ENCODE measurements at places on chromosomes 7 and 10. TPM values are rescaled to one million over a fixed set of nuclear protein-coding genes. Genes with fewer than 3 reads are reported as not detected.

GRCh38 chr7:158365267-158365666 is 222.4 kb downstream of the PTPRN2 start:
- DNase-seq, result no peak
- H3K27ac ChIP-seq, result no peak overlapping the region
- no peaks in the 10 kb centered on the region for H3K4me1 ChIP-seq
- no peaks in the 10 kb centered on the region for H3K27me3 ChIP-seq

DNA sequence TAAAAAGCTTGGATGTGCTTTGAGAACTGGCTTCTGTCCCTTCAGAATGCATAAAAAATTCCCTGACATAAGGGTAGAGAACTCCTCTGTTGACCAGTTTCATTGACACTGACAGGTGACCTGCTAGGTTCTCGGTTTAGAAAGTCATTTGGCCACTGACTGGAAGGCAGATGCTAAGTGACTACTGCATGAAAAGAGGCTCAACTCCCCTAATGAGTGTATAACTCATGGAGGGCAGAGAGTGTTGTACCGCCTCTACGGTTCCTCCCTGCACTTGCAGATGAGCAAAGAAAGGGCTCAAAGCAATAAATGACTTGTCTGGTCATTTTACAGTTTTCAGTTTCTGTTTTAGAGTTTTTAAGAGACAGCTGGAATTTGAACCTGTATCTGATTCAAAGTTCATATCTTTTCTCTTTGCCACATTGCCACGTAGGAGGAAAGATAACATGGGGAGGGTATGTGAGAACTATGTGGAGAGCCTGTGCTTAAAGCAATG is 2.9 kb upstream of the FGL2 start:
- no peak overlapping the region for H3K27ac ChIP-seq
- no peak for DNase-seq
- H3K36me3 ChIP-seq, result no peaks in the 10 kb centered on the region
- H3K27me3 ChIP-seq, result no peaks in the 10 kb centered on the region
- no peak overlapping the region for H3K4me3 ChIP-seq
- no peaks in the 10 kb centered on the region for H3K4me1 ChIP-seq

- DNase-seq, result no peak
- H3K36me3 ChIP-seq, result no peaks in the 10 kb centered on the region
- H3K4me3 ChIP-seq, result no peak overlapping the region
- no peak overlapping the region for H3K27ac ChIP-seq
- H3K27me3 ChIP-seq, result no peaks in the 10 kb centered on the region
Measured at GRCh38 chr7:139998572-139998971, 64.2 kb downstream of the PARP12 start.

DNA sequence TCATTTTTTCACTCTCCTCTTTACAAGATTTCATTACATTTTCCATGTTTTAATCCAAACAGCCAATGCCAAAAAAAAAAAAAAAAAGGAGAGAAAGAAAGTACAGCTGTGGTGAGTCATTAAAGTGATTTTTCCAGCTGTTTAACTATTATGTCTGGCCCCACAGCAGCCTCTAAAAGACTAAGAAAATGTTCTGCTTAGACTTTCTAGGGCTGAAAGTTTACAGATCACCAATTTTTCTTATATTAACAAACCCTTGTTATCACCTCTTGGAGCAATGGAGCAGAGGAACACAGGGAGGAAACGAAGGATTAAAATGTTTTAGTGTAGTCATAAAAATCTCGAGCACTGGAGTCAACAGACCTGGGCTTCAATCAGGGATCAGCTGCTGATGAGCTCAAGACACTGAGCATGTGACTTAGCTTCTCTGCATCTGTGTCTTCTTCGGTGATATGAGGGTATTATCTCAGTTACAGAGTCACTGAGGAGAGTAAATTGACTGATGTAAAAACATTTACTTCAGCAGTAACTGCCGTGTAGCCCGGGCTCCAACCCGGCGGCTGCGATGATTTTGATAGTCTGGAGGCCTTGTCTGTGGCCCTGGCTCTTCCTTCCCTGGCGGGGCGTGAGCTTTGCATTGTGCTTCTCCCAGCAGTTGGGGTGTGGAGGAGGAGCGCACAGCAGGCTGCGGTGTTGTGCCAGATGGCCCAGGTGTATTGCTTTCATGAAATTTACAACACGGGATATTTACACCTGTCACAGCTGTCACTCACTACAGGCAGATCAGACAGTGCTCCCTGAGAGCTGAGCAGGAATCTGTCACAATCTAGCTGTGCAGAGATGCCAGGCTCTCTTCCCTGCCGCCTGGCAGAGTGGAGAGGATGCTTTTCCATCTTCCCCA is 298.3 kb upstream of the FZD8 start:
- H3K4me1 ChIP-seq, result no peaks in the 10 kb centered on the region
- H3K36me3 ChIP-seq, result no peaks in the 10 kb centered on the region
- H3K27me3 ChIP-seq, result no peaks in the 10 kb centered on the region
- no peak overlapping the region for H3K27ac ChIP-seq
- DNase-seq, result no peak

DNA sequence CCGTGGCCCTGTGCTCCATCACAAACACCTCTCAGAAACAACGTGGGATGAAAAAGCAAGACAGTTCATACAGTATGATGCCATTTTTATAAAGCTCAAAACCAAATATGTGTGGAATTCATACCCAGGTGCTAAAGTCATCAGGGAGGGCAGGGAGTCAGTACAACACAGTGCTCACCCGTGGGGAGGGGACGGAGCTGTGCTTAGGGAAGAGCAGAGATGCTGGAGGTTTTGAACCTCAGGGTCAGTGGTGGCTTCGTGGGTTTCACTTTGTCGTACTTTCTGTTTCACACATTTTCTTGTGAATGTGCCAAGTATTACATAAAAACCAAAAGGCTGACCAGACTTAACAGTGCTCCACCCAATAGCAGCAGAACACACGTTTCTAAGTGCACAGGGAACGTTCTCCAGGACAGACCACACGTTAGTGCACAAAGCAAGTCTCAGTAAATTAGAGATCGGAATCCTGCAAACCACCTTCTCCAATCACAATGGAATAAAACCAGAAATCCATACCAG is 21.2 kb downstream of the ZMIZ2 start:
- H3K4me3 ChIP-seq, result no peak overlapping the region
- no peak overlapping the region for H3K27ac ChIP-seq
- no peak for DNase-seq
- H3K36me3 ChIP-seq, result peaks cover 17% of the 10 kb centered on the region
- H3K27me3 ChIP-seq, result no peaks in the 10 kb centered on the region

DNA sequence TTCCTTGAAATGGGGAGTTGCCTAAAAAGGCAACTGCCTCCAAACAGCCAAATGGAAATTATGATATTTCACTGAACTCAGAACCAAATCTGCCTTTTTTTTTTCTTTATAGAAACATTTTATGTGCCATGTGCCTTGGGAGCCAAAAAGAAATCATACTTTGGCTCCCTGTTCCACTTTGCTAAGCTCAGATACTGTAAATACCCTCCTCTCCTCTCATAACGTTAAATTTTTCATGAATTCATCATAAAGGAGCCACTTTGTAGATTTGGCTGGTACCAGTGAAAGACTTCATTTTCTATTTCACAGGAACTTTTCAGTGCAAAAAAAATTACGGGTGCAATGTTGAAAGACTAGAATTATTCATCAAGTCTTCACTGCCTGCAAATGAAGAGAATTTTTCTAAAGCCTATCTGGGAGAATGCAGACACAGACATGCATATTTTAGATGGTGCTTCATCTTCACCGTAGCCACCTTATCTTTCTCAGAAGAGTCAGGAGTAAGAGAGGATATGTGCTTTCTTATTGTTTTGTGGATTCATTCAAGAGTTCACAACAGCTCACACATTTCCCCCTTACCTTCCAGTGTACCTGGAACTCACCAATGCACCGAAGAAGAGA is 742.3 kb upstream of the GALNT17 start:
- H3K27ac ChIP-seq, result no peak overlapping the region
- no peaks in the 10 kb centered on the region for H3K27me3 ChIP-seq
- no peaks in the 10 kb centered on the region for H3K36me3 ChIP-seq
- H3K4me3 ChIP-seq, result no peak overlapping the region

DNA sequence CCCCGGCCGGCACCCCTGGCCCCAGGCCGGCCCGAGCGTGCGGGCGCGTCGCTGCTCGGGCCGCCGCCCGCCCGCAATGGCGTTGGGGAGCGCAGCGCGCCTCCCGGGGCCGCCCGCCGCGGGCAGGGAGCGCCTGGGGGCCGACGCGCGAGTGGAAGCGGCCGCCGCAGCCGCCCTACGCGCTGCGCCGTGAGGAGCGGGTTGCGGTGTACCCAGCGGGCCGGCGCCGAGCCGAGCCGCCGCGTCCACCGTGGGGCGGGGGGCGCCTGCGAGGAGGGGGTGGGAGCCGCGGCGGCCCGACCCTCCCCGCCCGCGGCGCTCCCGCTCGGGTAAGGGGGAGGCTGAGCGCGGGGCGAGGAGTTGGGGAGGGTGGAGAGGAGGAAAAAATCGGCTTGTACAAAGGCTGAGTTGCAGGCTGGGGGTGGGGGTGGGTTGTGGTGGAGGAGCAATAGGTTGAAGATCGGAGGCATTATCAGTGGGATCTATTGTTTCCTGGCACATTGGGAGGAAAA is 473 bp downstream of the PPP1R9A start:
- peak; percentile 12 for DNase-seq
- no peaks in the 10 kb centered on the region for H3K36me3 ChIP-seq
- H3K4me3 ChIP-seq, result peak overlapping the region; percentile 58
- H3K27ac ChIP-seq, result peak overlapping the region; percentile 81
- H3K4me1 ChIP-seq, result peaks cover 18% of the 10 kb centered on the region

The SP8 gene
- total RNA-seq, result 0.76 TPM

The WNT8B gene
- not detected for total RNA-seq

DNA sequence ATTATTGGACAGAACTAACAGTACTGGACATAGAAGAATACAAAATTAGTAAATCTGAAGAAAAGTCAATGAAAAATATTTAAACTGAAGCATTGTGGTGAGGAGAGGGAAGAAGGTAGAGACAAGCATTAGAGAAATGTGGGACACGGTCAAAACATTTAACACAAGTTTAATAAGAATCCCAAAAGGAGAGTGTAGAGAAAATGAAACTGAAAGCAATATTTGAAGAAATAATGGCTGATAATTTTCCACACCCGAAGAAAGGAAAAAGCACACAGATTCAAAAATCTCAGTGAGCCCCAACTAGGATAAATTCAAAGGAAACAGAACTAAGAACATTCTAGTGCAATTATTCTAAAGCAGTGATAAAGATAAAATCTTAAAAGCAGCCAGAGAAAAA is 126.4 kb upstream of the LRRTM3 start:
- DNase-seq, result no peak
- no peaks in the 10 kb centered on the region for H3K27me3 ChIP-seq
- H3K36me3 ChIP-seq, result no peaks in the 10 kb centered on the region
- no peaks in the 10 kb centered on the region for H3K4me1 ChIP-seq

The PCDH15 gene
- total RNA-seq, result not detected

GRCh38 chr10:60480865-60481563 is 91.3 kb upstream of the ANK3 start:
- no peak overlapping the region for H3K27ac ChIP-seq
- peak; percentile 12 for DNase-seq
- no peaks in the 10 kb centered on the region for H3K36me3 ChIP-seq
- peaks cover 5% of the 10 kb centered on the region for H3K4me1 ChIP-seq
- no peaks in the 10 kb centered on the region for H3K27me3 ChIP-seq

The FAM25A gene
- 2.7 TPM for total RNA-seq

The STK31 gene
- not detected for total RNA-seq

DNA sequence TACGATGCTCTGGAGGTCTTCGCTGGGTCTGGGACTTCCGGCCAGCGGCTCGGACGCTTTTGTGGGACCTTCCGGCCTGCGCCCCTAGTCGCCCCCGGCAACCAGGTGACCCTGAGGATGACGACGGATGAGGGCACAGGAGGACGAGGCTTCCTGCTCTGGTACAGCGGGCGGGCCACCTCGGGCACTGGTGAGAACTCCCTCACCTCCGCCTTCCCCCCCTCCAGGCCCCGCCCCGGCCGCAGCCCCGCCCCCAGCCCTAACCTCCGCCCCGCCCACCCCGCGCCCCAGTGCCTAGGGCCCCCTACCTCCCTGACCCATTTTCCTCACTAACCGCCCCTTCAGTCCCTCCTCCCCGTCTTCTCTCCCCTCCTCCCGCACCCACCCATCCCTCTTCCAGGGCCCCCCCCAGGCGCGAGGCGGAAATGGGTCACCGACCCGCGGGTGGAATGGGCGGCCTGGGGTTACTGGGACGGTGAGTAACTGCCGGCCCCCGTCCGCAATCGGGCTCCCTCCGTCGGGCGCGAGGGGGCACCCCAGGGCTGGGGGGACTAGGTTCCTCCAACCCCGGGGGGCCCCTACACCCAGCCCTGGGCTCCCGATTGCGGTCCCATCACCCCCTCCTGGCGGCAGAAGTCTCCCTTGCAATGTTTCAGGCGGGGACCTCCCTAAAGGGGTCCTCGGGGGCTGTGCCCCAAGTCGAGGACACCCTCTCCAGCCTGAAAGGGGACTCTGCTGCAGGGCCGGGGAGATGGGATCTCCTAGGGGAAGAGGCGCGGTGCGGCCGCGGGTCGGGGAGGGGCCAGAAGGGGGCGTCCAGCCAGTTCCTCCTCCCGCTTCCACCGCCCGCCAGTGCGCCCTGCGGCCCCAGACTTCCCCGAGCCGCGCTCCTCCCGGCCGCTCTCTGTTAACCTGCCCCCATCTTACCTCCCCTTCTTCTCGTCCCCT is 2.1 kb downstream of the PCOLCE start:
- H3K36me3 ChIP-seq, result no peaks in the 10 kb centered on the region
- DNase-seq, result no peak
- H3K27ac ChIP-seq, result peak overlapping the region; percentile 77
- peaks cover 50% of the 10 kb centered on the region for H3K4me1 ChIP-seq
- H3K27me3 ChIP-seq, result no peaks in the 10 kb centered on the region

GRCh38 chr10:8617792-8618191 is 563.3 kb downstream of the GATA3 start:
- no peak overlapping the region for H3K4me3 ChIP-seq
- H3K4me1 ChIP-seq, result no peaks in the 10 kb centered on the region
- H3K27me3 ChIP-seq, result no peaks in the 10 kb centered on the region
- H3K36me3 ChIP-seq, result no peaks in the 10 kb centered on the region
- no peak overlapping the region for H3K27ac ChIP-seq

GRCh38 chr7:90176195-90176594 is 21.9 kb downstream of the STEAP1 start:
- no peaks in the 10 kb centered on the region for H3K36me3 ChIP-seq
- H3K27me3 ChIP-seq, result no peaks in the 10 kb centered on the region
- DNase-seq, result no peak
- peaks cover 41% of the 10 kb centered on the region for H3K4me1 ChIP-seq
- H3K4me3 ChIP-seq, result no peak overlapping the region

The CYP2C19 gene
- not detected for total RNA-seq

GRCh38 chr7:120806669-120807068 is 51.3 kb downstream of the TSPAN12 start:
- no peak overlapping the region for H3K4me3 ChIP-seq
- H3K4me1 ChIP-seq, result no peaks in the 10 kb centered on the region
- no peak overlapping the region for H3K27ac ChIP-seq
- DNase-seq, result no peak
